ENCODE measurements at places on chromosomes 4 and X. TPM values are rescaled to one million over a fixed set of nuclear protein-coding genes. Genes with fewer than 3 reads are reported as not detected.

The RNF128 gene
- not detected for total RNA-seq

The DOK7 gene
- not detected for total RNA-seq

GRCh38 chr4:167222099-167222498 is 12.2 kb downstream of the SPOCK3 start:
- H3K27me3 ChIP-seq = no peaks in the 10 kb centered on the region
- H3K4me1 ChIP-seq = no peaks in the 10 kb centered on the region
- no peak overlapping the region for H3K27ac ChIP-seq
- no peaks in the 10 kb centered on the region for H3K36me3 ChIP-seq

DNA sequence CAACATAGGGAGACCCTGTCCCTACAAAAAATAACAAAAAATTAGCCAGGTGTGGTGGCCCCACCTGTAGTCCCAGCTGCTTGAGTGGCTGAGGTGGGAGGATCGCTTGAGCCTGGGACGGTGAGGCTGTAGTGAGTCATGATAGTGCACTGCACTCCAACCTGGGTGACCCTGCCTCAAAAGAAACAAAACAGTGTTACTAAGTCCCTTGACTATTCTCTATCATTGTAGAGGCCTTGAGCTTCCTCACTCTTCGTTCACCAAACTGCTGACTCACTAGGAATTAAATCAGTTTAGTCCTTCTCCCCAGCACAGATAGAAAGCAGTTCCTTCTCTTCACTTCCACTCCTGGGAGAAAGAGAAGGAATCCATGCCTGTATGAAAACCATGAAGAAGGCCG is 14.5 kb downstream of the CDS1 start:
- peaks cover 4% of the 10 kb centered on the region for H3K27me3 ChIP-seq
- H3K36me3 ChIP-seq = no peaks in the 10 kb centered on the region
- no peak overlapping the region for H3K4me3 ChIP-seq
- H3K27ac ChIP-seq = no peak overlapping the region
- H3K4me1 ChIP-seq = no peaks in the 10 kb centered on the region

DNA sequence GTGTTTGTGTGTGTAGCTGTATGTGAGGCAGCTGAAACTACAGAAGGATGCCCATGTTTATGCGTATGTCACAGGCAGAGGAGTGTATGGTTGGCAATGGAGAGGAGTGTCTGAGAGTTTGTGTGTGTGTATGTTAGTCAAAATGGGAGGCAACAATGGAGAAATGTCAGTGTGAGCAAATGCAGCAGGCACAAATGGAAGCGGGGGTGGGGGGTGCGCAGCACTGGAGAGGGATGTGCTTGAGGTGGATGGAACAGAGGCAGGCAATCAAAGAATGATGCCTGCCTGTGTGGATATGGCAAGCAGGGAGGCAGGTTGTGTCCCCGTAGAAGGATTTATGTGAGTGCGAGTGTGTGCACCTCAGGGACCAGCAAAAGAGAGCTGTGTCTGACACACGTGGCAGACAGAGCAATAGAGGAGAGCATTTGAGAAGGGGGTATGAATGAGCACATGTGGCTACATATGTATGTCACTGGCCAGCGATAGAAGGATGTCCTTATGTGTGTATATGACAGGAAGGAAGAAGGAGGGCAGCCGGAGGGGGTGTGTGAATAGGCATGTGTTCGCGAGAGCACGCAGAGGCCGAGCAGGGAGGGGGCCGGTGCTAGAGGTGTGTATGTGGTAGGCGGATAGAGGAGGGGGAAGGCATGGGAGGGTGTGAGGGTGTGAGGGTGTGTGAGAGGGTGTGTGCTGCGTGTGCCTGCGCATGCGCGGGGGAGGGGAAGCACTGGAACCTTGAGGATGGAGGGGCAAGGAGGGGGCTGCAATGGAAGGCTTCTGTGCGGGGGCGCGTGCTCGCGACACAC is 1.1 kb downstream of the PJA1 start:
- H3K27me3 ChIP-seq = no peaks in the 10 kb centered on the region
- H3K4me1 ChIP-seq = peaks cover 2% of the 10 kb centered on the region

- H3K36me3 ChIP-seq = no peaks in the 10 kb centered on the region
- H3K27ac ChIP-seq = peak overlapping the region; percentile 96
Measured at GRCh38 chrX:47146936-47147859, 2.2 kb downstream of the RBM10 start.

GRCh38 chr4:184826691-184827270 is 1.0 kb upstream of the ACSL1 start:
- no peaks in the 10 kb centered on the region for H3K27me3 ChIP-seq
- peak overlapping the region; percentile 91 for H3K27ac ChIP-seq
- no peak for DNase-seq
- no peaks in the 10 kb centered on the region for H3K4me1 ChIP-seq
- H3K4me3 ChIP-seq = peak overlapping the region; percentile 74

GRCh38 chr4:99614491-99614890 is 39.9 kb downstream of the MTTP start:
- no peak overlapping the region for H3K4me3 ChIP-seq
- H3K36me3 ChIP-seq = no peaks in the 10 kb centered on the region
- peaks cover 30% of the 10 kb centered on the region for H3K4me1 ChIP-seq
- H3K27ac ChIP-seq = no peak overlapping the region

DNA sequence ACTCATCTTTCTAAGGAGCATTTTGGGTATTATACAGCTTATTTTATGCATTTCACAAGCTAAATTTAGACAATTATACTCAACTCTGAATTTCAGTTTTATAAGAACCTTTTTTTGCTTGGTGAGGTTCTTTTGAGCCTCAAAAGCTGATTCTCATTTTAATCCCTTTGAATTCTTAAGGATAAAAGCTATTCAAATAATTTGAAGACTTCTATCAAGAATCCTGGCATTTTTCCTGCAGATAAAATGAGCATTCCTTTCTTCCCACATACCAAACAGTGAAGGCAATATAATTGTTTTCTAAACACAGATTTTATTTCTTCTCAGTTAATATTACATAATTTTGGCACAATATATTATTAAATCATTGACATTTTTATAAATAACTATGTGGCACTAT is 118.4 kb upstream of the GPM6A start:
- H3K27me3 ChIP-seq = no peaks in the 10 kb centered on the region
- H3K27ac ChIP-seq = no peak overlapping the region
- no peaks in the 10 kb centered on the region for H3K36me3 ChIP-seq
- H3K4me3 ChIP-seq = no peak overlapping the region
- H3K4me1 ChIP-seq = peaks cover 45% of the 10 kb centered on the region

GRCh38 chrX:118100091-118100490 is 16.5 kb downstream of the KLHL13 start:
- no peaks in the 10 kb centered on the region for H3K27me3 ChIP-seq
- no peak overlapping the region for H3K4me3 ChIP-seq
- no peaks in the 10 kb centered on the region for H3K4me1 ChIP-seq

GRCh38 chr4:139692309-139693012 is 26.8 kb downstream of the MGST2 start:
- H3K27ac ChIP-seq = no peak overlapping the region
- no peak overlapping the region for H3K4me3 ChIP-seq
- peaks cover 27% of the 10 kb centered on the region for H3K36me3 ChIP-seq
- no peak for DNase-seq

DNA sequence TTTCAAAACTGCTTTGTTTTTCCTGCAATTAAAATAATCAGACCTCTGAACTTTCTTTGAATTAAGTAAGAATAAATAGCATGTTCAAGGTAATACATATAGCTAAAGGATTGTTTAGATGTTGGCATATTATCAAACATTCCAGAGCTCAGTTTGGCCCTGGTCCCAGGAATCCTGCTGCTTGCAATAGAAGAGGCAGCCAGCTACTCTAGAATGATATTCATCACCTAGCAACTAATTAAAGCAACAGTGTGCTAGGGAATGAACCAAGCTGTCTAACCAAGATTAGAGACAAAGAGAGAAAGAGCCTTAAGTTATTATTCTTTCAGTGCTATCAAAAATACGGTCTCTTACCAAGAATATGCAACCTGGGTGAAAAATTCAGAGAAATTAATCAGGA is 460.9 kb downstream of the GABRG1 start:
- H3K4me1 ChIP-seq = peaks cover 14% of the 10 kb centered on the region
- no peaks in the 10 kb centered on the region for H3K36me3 ChIP-seq
- H3K27ac ChIP-seq = no peak overlapping the region
- no peaks in the 10 kb centered on the region for H3K27me3 ChIP-seq
- no peak overlapping the region for H3K4me3 ChIP-seq

DNA sequence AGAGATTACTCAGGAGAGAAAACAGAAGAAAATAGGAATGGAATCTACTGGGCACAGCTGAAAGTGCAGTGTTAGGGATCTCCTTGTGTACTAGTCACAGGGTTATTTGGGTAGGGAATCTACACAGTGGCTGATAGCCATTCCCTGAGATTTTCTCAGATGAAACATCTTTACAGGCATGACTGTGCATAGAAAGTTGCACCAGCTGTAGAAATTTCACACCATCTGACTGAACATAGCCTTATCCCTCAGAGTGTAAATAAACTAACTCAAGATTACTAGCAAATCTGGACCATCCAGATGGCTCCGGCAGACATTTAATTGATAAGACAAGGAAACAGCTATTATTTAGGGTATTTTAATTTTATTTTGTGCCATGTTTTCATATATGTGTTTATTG is 2053.5 kb upstream of the TENM3 start:
- H3K36me3 ChIP-seq = no peaks in the 10 kb centered on the region
- H3K27ac ChIP-seq = no peak overlapping the region
- H3K4me1 ChIP-seq = no peaks in the 10 kb centered on the region

GRCh38 chrX:39336671-39337311 is 535.5 kb downstream of the MID1IP1 start:
- no peak overlapping the region for H3K4me3 ChIP-seq
- peak; percentile 86 for DNase-seq
- peak overlapping the region; percentile 70 for H3K27ac ChIP-seq
- no peaks in the 10 kb centered on the region for H3K27me3 ChIP-seq

- H3K4me1 ChIP-seq = no peaks in the 10 kb centered on the region
- DNase-seq = peak; percentile 50
- H3K27me3 ChIP-seq = no peaks in the 10 kb centered on the region
- no peak overlapping the region for H3K4me3 ChIP-seq
- H3K36me3 ChIP-seq = no peaks in the 10 kb centered on the region
- H3K27ac ChIP-seq = no peak overlapping the region
Measured at GRCh38 chr4:8699479-8700145, 107.0 kb downstream of the CPZ start.

- DNase-seq = no peak
- H3K27ac ChIP-seq = no peak overlapping the region
- H3K36me3 ChIP-seq = no peaks in the 10 kb centered on the region
- no peaks in the 10 kb centered on the region for H3K4me1 ChIP-seq
- no peak overlapping the region for H3K4me3 ChIP-seq
- H3K27me3 ChIP-seq = no peaks in the 10 kb centered on the region
Measured at GRCh38 chrX:30580641-30581040, 3.1 kb upstream of the TASL start.

Data from sigmoid colon (tissue), 7 donors.